ENCODE measurements at places on chromosomes 3 and 15. TPM values are rescaled to one million over a fixed set of nuclear protein-coding genes. Genes with fewer than 3 reads are reported as not detected.

- DNase-seq, result peak; percentile 87
Observed at GRCh38 chr3:141368925-141369794, 856 bp downstream of the ZBTB38 start.

- no peak for DNase-seq
Observed at GRCh38 chr3:137792626-137793271, 28.6 kb downstream of the SOX14 start.

DNA sequence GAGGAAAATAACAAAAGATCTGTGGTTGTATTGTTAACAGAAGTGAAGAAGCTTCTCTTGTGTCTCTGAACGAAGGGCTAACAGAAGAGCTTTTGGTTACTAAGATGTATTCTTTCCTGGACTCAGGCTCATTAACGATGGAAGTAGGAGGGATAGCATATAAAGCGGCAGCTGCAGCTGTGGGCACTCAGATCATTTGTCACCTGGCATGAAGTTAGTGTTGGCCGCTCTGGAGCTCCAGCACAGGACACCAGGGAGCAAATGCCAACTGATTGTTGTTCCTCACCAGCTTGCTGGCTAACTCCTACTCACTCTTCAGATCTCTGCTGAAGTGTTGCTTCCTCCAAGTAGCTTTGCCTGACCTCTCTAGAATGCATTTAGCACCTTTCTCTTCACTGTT is 15.5 kb upstream of the SLITRK3 start:
- DNase-seq, result no peak

GRCh38 chr3:161026612-161027510 is 78.3 kb downstream of the B3GALNT1 start:
- DNase-seq, result no peak

GRCh38 chr3:42351207-42351606 is 59.2 kb downstream of the LYZL4 start:
- peak; percentile 56 for DNase-seq

GRCh38 chr3:53051929-53052328 is 6.1 kb upstream of the SFMBT1 start:
- DNase-seq, result no peak

The HTR3E gene
- not detected for total RNA-seq

- no peak for DNase-seq
Observed at GRCh38 chr15:45171912-45172311, 15.9 kb downstream of the SHF start.

GRCh38 chr15:60773255-60773654 is 294.3 kb upstream of the ICE2 start:
- no peak for DNase-seq

The ATP10A gene
- total RNA-seq, result 36.6 TPM

DNA sequence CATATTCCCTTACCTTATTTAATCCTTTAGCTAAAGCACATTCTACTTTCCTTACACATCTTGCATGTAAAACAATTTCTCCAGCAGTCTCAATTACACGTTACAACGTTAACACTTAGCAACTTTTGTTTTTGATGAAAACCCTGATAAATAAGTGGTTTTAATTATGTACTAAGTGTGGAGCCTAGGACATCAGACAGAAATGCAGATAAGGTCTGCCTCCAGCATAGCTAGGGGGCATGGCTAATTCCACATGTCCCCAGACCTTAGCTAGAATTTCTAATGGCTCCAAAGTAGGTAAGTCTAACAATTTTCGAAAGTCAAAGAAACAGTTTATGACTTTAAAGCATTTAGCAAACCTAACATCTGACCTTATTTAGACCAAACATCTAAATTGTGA is 77.4 kb upstream of the TERB2 start:
- DNase-seq, result no peak

The COL6A5 gene
- total RNA-seq, result 0.05 TPM

- peak; percentile 68 for DNase-seq
Observed at GRCh38 chr15:68797191-68797590, 23.5 kb downstream of the ANP32A start.

The ARHGEF26 gene
- 1.7 TPM for total RNA-seq

The KIF15 gene
- 1.5 TPM for total RNA-seq

The SERPINI2 gene
- 0.32 TPM for total RNA-seq

The IGDCC3 gene
- 11.0 TPM for total RNA-seq

The RBMS3 gene
- 32.3 TPM for total RNA-seq

The OCA2 gene
- 2.4 TPM for total RNA-seq

DNA sequence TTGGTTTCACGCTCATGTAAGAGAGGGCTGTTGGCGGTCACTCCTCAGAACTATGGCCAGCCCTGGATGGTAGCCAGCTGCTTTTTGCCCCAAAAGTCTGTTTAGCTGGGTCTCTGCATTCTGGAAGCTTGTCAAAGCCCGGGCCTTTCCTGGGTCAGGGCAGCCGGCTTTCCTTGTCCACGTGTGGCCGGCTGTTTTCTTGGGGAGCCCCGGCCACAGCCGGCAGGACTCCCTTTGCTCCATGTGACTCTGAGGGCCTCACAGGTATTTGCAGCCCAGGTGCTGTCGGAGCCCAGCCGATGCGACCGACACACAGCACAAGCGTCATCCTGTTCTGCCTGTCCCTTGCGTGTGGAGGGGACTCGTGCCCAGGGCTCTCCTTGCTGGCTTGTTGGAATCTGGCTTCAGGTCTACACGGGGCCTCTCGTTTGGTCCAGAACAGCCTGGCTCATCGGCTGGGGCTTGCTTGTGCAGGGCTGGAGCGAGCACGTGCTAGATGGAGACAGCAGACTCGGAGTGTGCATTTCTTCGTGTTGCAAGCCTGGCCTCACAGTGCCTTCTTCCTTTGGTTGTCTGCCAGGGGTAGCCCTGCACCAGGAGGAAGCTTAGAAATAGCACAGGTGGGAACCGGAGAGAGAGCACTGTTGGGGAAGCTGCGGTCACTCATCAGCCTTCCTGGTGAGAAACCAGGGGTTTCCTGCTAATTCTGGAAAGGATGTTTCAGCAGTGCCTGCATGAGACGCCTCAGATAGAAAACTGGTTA is 51.5 kb downstream of the PGPEP1L start:
- no peak for DNase-seq

DNA sequence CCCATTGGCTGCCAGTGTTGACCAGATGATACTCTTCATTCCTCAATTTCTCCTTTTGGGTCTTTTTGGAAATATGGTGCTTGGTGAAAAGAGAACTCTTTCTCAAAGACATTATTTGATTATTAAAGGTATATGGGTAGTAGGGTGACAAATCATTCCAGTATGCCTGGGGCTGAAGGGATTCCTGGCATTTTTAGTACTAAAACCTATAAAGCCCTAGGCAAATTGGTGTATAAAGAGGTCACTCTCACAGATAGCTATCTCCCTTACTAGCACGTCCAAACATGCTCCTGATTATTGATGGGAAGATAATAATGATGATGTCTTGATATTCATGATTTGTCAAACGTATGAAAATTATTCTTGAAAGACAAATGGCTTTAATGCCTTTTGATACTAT is 1.1 kb downstream of the GABRR3 start:
- DNase-seq, result no peak

The GRAMD2A gene
- total RNA-seq, result 0.77 TPM

GRCh38 chr3:194714564-194714963 is 28.9 kb downstream of the FAM43A start:
- no peak for DNase-seq

DNA sequence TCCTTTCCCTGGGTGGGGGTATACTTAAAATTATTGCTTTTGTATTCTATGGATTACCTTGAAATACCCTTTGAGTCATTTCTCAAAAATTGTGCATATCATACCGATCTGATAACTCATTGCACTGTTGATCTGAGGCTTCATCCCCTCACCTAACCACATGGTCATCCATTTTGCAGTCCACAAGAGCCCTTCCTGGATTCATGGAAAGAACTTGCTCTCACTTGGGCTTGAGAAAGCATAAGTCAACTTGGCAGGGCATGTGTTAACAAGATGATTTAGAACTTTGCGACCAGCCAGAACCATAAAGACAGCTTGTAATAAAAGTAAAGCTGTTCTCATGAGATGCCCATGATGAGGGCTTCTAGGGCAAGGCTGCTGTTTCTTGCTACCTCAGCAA is 22.2 kb downstream of the MME start:
- peak; percentile 63 for DNase-seq

DNA sequence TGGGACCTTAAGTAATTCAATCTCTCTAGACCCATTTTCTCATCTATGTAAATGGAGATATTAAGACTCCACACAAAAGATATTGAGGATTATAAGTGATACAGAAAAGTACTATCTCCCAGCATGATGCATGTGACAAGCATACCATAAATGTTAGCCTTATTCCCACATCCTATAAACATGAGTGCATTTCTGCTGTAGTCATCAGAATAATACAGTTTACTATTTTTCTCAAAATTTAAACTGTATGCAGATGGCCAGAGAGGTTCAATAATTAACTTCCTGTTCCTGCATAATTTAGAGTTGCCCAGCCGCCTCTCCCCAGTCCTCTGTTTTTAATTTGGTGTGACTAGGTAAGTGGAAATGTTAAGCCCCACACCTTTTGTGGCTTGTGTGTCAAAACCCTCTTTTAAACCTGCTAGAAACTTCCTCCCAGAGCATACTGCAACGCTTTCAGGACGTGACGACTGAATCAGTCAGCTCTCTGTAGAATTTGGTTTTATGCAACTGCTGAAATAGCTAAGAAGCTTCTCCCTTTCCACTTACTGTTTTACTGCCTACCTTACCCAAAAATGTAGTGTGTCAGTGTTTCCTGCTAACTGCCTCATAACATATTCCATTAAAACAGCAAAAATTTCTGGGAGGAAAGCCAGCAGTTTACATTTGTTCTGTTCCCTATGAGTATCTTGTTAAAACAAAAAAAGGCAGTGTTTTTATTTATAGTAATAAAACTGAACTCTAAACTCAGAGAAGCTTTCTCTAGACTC is 1037.9 kb downstream of the EPHA3 start:
- DNase-seq, result no peak

DNA sequence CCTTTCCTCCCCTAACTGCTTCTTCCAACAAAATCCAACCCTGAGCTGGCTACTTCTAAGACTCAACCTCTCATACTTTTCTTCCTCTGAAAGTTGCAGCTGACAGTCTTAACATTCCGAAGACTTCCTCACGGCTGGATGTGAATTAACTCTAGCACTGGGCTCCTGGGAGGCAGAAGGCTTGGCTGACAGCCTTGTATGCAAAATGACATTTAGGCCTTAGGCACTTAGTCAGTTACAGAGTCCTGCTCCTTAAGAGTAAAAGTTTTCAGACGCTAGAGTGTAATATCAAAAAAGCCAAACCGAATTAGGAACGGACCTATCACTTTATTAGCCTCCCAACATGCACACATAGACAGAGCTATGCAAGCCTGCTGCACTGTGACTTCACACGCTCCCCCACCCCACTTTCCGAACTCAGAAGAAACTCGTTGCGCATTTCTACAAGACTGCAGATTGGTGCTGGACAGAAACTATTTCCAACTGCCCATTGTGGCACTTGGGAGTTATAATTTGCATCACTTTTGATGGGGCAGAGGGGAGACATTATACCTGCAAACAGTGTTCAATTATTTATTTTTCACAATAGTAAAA is 15.5 kb upstream of the ANXA2 start:
- DNase-seq, result no peak

DNA sequence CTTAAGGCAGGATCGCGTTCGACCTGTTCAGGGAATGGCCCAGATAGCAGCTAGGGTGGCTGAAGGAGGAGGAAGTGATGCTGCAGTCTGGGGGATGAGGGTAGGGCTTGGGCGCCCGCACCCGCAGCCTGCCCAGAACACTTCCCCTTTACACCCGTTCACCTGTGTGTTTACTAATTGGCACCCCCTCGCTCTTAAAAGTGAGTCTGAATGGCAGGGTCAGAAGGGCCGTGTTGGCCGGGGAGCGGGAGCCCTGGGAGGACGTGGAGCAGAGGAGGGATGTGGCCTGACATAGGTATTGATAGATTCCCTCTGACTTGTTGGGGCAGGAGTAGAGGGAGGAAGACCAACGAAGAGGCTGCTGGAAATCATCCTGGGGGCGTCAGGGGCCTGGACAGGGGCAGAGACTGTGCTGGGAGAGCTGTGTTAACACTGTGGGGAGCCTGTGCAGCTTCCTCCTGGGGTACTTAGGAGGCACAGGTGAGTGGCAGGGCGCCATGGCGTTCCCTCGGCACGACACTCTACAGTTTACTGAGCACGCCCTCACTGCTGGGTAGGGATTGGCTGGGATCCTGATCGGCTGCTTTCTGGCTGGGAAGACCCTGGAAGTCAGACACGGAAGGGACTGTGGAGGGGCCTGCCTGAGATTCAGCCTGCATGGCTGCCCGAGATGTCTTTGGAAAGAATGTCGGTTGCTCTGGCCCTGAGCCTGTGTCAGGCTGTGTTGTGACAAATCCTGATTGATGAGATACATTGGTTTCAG is 51.7 kb downstream of the SLC6A6 start:
- no peak for DNase-seq

The HIGD2B gene
- total RNA-seq, result not detected

The WDR5B gene
- total RNA-seq, result 3.9 TPM

The TJP1 gene
- 118 TPM for total RNA-seq

- DNase-seq, result no peak
Observed at GRCh38 chr3:149430216-149430615, 44.3 kb upstream of the TM4SF4 start.

- no peak for DNase-seq
Observed at GRCh38 chr3:124886168-124887056, 753 bp downstream of the ITGB5 start.

- DNase-seq, result no peak
Observed at GRCh38 chr3:105950881-105951600, 82.2 kb upstream of the CBLB start.

The SST gene
- total RNA-seq, result 0.77 TPM

- DNase-seq, result peak; percentile 79
Observed at GRCh38 chr3:171168086-171168485, 141.6 kb upstream of the SLC2A2 start.

The IL17RB gene
- total RNA-seq, result 0.16 TPM

DNA sequence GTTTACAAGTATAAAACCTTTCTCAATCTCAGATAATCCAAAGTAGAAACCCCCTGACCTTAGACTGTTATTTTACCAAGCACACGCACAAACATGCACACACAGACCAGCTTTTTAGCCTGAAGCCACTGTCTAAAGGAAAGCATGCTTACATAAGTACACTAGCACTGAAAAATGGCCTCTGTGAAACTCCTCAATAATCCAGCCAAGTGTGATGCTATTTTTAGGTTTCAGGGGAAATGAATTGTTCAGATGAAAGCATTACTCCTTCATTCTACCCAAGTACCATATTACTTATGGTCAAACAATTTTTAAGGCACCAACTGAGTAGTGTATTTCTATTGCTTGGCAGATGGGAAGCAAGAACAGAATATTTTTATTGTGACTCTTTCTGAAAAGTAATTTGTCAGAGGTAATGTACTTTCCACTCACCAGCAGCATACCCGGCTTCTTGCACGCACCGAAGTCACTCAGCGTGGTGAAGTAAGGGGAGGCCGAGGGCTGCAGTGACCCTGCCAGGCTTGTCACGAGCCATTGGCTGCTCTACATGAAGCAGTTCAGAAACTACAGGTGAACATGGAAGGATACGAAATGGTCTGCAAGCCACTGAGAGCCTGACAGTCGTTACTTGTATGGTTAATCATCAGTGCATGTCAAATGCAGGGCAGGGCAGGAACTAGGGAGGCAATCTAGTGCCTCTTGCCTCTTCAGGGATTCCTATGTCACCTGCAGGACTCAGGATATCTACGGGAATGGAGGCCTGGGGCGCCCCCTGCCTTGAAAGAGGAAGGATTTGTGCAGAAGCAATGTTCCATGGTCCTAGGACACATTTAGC is 106.7 kb downstream of the GABRB3 start:
- DNase-seq, result no peak

GRCh38 chr3:175478301-175478700 is 619.2 kb downstream of the NAALADL2 start:
- DNase-seq, result no peak

The MRPL47 gene
- total RNA-seq, result 45.9 TPM

The C2CD4A gene
- total RNA-seq, result not detected
